ENCODE measurements at places on chromosomes 6 and 20. TPM values are rescaled to one million over a fixed set of nuclear protein-coding genes. Genes with fewer than 3 reads are reported as not detected.

PLCB4 gene
- 2.1 TPM for total RNA-seq

ARFGAP1 gene
- total RNA-seq, result 46.8 TPM

GOPC gene
- total RNA-seq, result 31.1 TPM

ZC3H12D gene
- under 0.01 TPM for total RNA-seq

HSPA1B gene
- 27.6 TPM for total RNA-seq

SLC17A1 gene
- not detected for total RNA-seq

TP53INP2 gene
- total RNA-seq, result 3.3 TPM

SFT2D1 gene
- total RNA-seq, result 18.7 TPM

HAO1 gene
- total RNA-seq, result not detected

OOEP gene
- total RNA-seq, result 0.13 TPM

CRIP3 gene
- total RNA-seq, result not detected

SLC26A8 gene
- not detected for total RNA-seq

PANK2 gene
- 30.1 TPM for total RNA-seq

DNAH8 gene
- total RNA-seq, result not detected

ACOT13 gene
- total RNA-seq, result 4.4 TPM

CCN6 gene
- not detected for total RNA-seq

FAM184A gene
- total RNA-seq, result 0.13 TPM

LTA gene
- total RNA-seq, result not detected

GTPBP2 gene
- total RNA-seq, result 38.7 TPM

PDYN gene
- total RNA-seq, result not detected

FHL5 gene
- not detected for total RNA-seq

NR2E1 gene
- not detected for total RNA-seq

BTN1A1 gene
- not detected for total RNA-seq

C6orf58 gene
- 0.26 TPM for total RNA-seq

EMILIN3 gene
- total RNA-seq, result 0.13 TPM

C20orf141 gene
- total RNA-seq, result not detected

RTEL1 gene
- 6.1 TPM for total RNA-seq

SNPH gene
- total RNA-seq, result 1.8 TPM

IFT52 gene
- 31.4 TPM for total RNA-seq

LINC00237 gene
- total RNA-seq, result under 0.01 TPM

NCOA5 gene
- total RNA-seq, result 9.0 TPM

RUNX2 gene
- total RNA-seq, result not detected

CDH4 gene
- total RNA-seq, result under 0.01 TPM

DCBLD1 gene
- 37.9 TPM for total RNA-seq

RARS2 gene
- total RNA-seq, result 33.5 TPM

NAA20 gene
- 38.2 TPM for total RNA-seq

SLC22A2 gene
- total RNA-seq, result not detected

HTR1E gene
- total RNA-seq, result not detected

PTCRA gene
- total RNA-seq, result not detected

C2 gene
- total RNA-seq, result not detected

ZC2HC1B gene
- not detected for total RNA-seq

DLK2 gene
- 0.76 TPM for total RNA-seq

MPIG6B gene
- not detected for total RNA-seq

ACTL10 gene
- 1.4 TPM for total RNA-seq

ZNF391 gene
- 0.38 TPM for total RNA-seq

RBM24 gene
- 0.64 TPM for total RNA-seq

CLPSL2 gene
- total RNA-seq, result not detected

SLX4IP gene
- total RNA-seq, result 2.3 TPM

POLR1C gene
- total RNA-seq, result 31.1 TPM

PROKR2 gene
- not detected for total RNA-seq

NUDT3 gene
- total RNA-seq, result 25.0 TPM

PCSK2 gene
- total RNA-seq, result not detected
